ENCODE measurements at places on chromosomes 2 and 18. TPM values are rescaled to one million over a fixed set of nuclear protein-coding genes. Genes with fewer than 3 reads are reported as not detected.

- H3K27ac ChIP-seq: no peak overlapping the region
- H3K4me3 ChIP-seq: no peak overlapping the region
- no peaks in the 10 kb centered on the region for H3K27me3 ChIP-seq
- no peak for DNase-seq
These were observed 16.0 kb downstream of the HIBCH start for GRCh38 chr2:190303647-190304046.

GRCh38 chr2:137521653-137522619, 442.3 kb upstream of the HNMT start:
- no peaks in the 10 kb centered on the region for H3K27me3 ChIP-seq
- no peak overlapping the region for H3K27ac ChIP-seq
- peak; percentile 27 for DNase-seq
- no peak overlapping the region for H3K4me3 ChIP-seq
- H3K4me1 ChIP-seq: peaks cover 7% of the 10 kb centered on the region

- H3K36me3 ChIP-seq: no peaks in the 10 kb centered on the region
- no peak overlapping the region for H3K27ac ChIP-seq
- peaks cover 17% of the 10 kb centered on the region for H3K27me3 ChIP-seq
- no peak for DNase-seq
- peaks cover 23% of the 10 kb centered on the region for H3K4me1 ChIP-seq
These were observed 1.3 kb downstream of the CERS6 start for GRCh38 chr2:168457190-168457895.

GRCh38 chr2:31967790-31968189, 43.0 kb downstream of the MEMO1 start:
- H3K36me3 ChIP-seq: no peaks in the 10 kb centered on the region
- DNase-seq: no peak
- H3K4me1 ChIP-seq: no peaks in the 10 kb centered on the region

DNA sequence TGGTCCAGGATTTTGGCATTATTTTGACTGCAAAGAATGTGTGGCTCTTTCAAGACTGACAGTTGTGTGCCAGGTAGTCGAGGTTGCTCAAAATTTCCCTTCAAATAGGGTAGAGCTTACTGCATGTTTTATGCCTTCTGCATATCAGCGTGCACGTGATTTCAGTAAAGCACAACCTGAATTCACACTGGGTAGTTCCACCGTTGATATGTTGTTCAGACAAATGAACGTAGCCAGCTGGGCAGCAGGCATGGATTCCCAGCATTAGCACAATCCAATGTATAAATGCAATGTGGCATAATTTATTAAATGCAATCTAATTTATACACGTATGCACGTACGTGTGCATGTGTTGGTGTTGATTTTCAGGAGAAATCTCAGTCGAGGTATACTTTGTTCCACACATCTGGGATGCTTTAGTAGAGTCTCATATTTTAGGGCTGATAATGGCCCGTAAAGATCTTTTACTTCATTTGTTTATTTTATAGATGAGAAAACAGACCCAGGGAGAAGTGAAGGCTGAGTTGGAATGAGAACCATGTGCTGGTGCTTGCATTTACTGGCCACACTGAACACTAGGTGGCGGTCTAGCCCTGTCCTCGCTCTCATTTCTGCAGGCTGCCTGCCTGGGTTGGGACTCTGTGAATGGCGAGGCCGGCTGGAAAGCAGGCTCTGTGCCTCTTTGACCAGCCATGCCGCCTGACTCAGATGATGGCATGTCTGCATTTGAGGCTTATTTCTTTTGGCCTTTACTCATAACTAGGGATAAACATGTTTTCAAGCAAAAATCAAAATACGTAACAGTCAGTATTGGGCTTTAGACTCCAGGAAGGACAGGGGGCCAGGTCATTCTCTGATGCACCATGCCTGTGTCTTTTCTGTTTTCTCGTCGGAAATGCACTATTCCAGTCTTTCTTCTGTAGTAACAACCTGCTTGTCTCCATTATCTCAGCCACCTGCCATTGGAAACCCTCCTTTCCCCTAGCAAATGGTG, 120.4 kb downstream of the RNF144A start:
- peak; percentile 81 for DNase-seq
- no peaks in the 10 kb centered on the region for H3K4me1 ChIP-seq
- H3K27me3 ChIP-seq: no peaks in the 10 kb centered on the region
- H3K36me3 ChIP-seq: no peaks in the 10 kb centered on the region

- H3K36me3 ChIP-seq: no peaks in the 10 kb centered on the region
- no peak overlapping the region for H3K4me3 ChIP-seq
- H3K27ac ChIP-seq: no peak overlapping the region
- DNase-seq: no peak
- H3K27me3 ChIP-seq: no peaks in the 10 kb centered on the region
These were observed 164.8 kb downstream of the CCDC85A start for GRCh38 chr2:56348392-56349210.

DNA sequence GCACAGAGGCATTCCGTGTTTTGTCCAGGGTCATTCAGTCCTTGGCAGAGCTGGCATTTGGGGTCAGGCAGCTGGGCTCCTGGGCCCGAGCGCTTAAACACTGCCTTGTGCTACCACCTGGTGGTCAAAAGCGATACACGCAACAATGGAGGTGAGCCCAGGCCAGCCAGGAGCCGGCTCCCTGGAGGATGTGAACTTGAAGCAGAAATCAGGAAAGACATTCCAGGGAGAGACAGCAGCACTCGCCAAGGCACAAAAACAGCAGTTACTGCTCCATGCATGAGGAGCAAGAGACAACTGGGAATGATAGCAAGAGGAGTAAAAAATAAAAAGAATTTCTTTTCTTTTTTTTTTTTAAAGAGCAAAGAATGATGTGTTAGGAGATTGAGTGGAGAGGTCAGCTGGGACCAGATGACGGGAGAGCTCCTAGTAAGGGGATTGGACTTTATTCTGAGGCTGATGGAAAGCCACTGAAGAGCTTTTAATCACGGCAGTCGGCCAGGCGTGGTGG, 20.7 kb downstream of the SCYGR8 start:
- no peak overlapping the region for H3K27ac ChIP-seq
- no peaks in the 10 kb centered on the region for H3K27me3 ChIP-seq
- no peaks in the 10 kb centered on the region for H3K36me3 ChIP-seq
- peak; percentile 94 for DNase-seq

- no peak overlapping the region for H3K4me3 ChIP-seq
- H3K27me3 ChIP-seq: no peaks in the 10 kb centered on the region
- H3K27ac ChIP-seq: no peak overlapping the region
- DNase-seq: no peak
- peaks cover 2% of the 10 kb centered on the region for H3K4me1 ChIP-seq
These were observed 40.2 kb downstream of the KCNH7 start for GRCh38 chr2:162798407-162798806.

- no peaks in the 10 kb centered on the region for H3K27me3 ChIP-seq
- H3K4me1 ChIP-seq: no peaks in the 10 kb centered on the region
- peak; percentile 75 for DNase-seq
- H3K4me3 ChIP-seq: no peak overlapping the region
- H3K27ac ChIP-seq: no peak overlapping the region
These were observed 58.6 kb downstream of the KCNG2 start for GRCh38 chr18:79856119-79857007.

- DNase-seq: no peak
- H3K36me3 ChIP-seq: no peaks in the 10 kb centered on the region
- H3K27me3 ChIP-seq: no peaks in the 10 kb centered on the region
- H3K4me3 ChIP-seq: no peak overlapping the region
These were observed 76.9 kb downstream of the CLHC1 start for GRCh38 chr2:55155206-55155605.

DNA sequence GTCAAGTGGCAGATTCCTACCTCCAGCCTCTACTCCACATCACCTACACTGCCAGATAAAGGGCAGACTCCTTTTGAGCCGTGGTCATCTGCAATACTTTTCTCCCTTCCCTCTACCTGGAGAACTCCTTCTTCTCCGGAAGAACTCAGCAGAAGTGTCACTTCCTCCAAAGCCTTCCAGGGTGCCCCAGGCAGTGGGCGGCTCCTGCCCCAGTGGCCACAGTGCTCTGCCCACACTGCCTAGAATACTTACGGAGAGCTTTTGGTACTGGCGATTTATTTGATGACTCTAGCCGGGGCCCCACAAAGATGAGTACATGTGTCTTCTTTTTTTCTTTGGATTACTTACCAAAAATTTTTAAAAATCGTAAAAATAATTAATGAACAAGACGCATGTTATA, 39.7 kb downstream of the FOSL2 start:
- no peaks in the 10 kb centered on the region for H3K36me3 ChIP-seq
- no peaks in the 10 kb centered on the region for H3K27me3 ChIP-seq
- H3K4me1 ChIP-seq: no peaks in the 10 kb centered on the region
- H3K4me3 ChIP-seq: no peak overlapping the region
- DNase-seq: no peak

Gene ONECUT2
- total RNA-seq: 1.7 TPM

All from GM23338 (cell line).